ENCODE measurements at places on chromosomes 1 and 21. TPM values are rescaled to one million over a fixed set of nuclear protein-coding genes. Genes with fewer than 3 reads are reported as not detected.

The ANKRD65 gene
- total RNA-seq: 1.9 TPM

The FCRL2 gene
- not detected for total RNA-seq

- H3K27ac ChIP-seq: no peak overlapping the region
- H3K27me3 ChIP-seq: no peaks in the 10 kb centered on the region
- DNase-seq: no peak
- H3K4me1 ChIP-seq: no peaks in the 10 kb centered on the region
Measured at GRCh38 chr1:2323451-2323974, 67.8 kb downstream of the MORN1 start.

DNA sequence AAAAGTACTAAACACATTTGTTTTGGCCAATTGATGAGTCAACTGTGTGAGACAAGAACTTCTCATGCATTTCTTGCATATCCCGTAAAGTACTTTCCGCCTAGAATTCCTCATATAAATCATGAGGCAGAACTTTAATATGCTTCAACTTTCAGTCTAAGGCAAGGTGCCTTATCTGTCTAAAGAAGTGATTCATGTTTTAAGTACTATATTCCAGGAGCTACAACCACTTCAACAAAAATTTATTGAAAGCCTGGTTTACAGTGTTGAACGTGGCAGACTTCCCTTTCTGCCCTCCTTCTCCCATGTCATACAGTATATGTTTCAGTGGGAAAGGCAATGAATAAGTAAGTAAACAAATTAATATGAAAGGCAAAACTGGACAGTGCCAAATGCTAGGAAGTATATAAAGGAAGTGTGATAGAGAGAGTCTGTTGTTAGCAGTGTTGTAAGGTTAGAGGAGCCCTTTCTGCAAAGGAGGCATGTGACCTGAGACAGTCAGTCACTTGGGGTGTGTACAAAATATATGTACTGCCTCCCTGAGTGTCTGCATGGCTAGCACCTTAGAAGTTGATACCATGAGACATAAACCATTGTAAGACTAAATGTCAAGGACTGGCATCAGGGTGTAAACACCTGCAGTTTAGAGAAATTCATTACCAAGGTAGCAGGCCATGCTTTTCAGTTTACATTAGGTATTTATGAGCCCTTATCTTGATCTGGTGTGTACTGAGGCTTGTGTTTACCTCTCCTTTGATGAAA is 362.2 kb downstream of the SRGAP2C start:
- DNase-seq: peak; percentile 10
- H3K4me3 ChIP-seq: no peak overlapping the region
- no peaks in the 10 kb centered on the region for H3K36me3 ChIP-seq
- peaks cover 3% of the 10 kb centered on the region for H3K4me1 ChIP-seq
- H3K27ac ChIP-seq: no peak overlapping the region

GRCh38 chr1:107680579-107680985 is 284.4 kb downstream of the VAV3 start:
- H3K4me1 ChIP-seq: no peaks in the 10 kb centered on the region
- DNase-seq: no peak
- no peaks in the 10 kb centered on the region for H3K27me3 ChIP-seq
- H3K27ac ChIP-seq: no peak overlapping the region
- no peaks in the 10 kb centered on the region for H3K36me3 ChIP-seq

GRCh38 chr1:53172426-53173128 is 24.0 kb upstream of the CPT2 start:
- no peak for DNase-seq
- no peaks in the 10 kb centered on the region for H3K36me3 ChIP-seq
- no peak overlapping the region for H3K4me3 ChIP-seq
- H3K27me3 ChIP-seq: no peaks in the 10 kb centered on the region

DNA sequence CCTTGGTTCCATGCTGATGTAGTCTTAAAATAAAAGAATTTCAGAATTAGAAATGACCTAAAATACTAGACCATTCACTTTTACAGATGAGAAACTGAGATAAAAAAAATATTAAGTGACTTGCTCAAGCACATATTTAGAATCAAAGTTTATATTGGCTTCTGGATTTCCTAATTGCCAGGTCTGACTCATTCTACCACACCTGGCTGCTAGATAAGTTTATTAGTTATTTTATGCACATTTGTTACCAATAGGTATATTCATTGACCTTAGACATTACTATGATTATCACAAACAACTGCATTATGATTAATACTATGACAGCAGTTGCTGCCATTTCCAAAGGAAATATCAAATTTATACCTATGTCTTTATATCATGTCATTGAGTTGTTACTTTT is 497.5 kb downstream of the RWDD3 start:
- no peaks in the 10 kb centered on the region for H3K27me3 ChIP-seq
- DNase-seq: no peak
- H3K36me3 ChIP-seq: no peaks in the 10 kb centered on the region
- H3K4me1 ChIP-seq: no peaks in the 10 kb centered on the region
- H3K27ac ChIP-seq: no peak overlapping the region

GRCh38 chr1:221874285-221875003 is 132.6 kb upstream of the DUSP10 start:
- no peaks in the 10 kb centered on the region for H3K36me3 ChIP-seq
- no peaks in the 10 kb centered on the region for H3K27me3 ChIP-seq
- no peak overlapping the region for H3K27ac ChIP-seq
- H3K4me1 ChIP-seq: no peaks in the 10 kb centered on the region

- H3K4me1 ChIP-seq: peaks cover 2% of the 10 kb centered on the region
- no peak overlapping the region for H3K27ac ChIP-seq
- H3K4me3 ChIP-seq: no peak overlapping the region
- no peak for DNase-seq
- no peaks in the 10 kb centered on the region for H3K27me3 ChIP-seq
Measured at GRCh38 chr21:35236090-35236489, 187.0 kb upstream of the RUNX1 start.

GRCh38 chr1:66359269-66359668 is 174.7 kb upstream of the SGIP1 start:
- H3K27ac ChIP-seq: no peak overlapping the region
- no peaks in the 10 kb centered on the region for H3K4me1 ChIP-seq
- H3K4me3 ChIP-seq: no peak overlapping the region
- no peaks in the 10 kb centered on the region for H3K27me3 ChIP-seq
- no peak for DNase-seq
